ENCODE measurements at places on chromosomes 2 and 18.

DNA sequence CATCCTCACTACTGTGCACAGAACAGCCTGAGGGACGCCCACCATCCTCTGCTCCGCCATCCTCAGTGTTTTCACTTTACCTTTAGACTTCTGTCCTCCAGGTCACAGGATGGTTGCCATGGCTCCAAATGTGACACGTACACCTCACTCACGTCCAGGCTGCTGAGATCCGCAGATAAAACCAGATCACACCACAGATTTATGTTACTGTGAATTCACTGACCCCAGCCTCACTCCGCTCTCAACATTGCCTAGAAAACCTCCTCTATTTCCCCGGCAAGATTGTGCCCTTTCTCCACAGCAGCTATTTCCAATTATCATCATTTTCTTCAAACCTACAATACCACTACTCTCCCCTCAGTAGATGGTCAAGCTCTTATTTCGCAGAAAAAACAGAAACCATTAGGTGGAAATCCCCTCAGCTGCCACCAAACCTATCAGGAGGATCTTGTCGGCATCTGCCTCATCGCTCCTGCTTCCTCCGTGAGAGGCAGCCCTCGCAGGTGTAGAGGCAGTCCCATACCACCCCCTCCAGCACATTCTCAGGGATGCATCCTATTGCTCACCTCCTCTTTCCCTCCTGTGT, 49.8 kb upstream of the SLC1A4 start:
- no peak for DNase-seq

GRCh38 chr18:74806073-74806472, 208.4 kb downstream of the ZNF407 start:
- no peak for DNase-seq

GRCh38 chr2:164447660-164448059, 173.6 kb downstream of the GRB14 start:
- no peak for DNase-seq

- DNase-seq: no peak
Observed at GRCh38 chr2:106816974-106817373, 69.0 kb downstream of the ST6GAL2 start.

DNA sequence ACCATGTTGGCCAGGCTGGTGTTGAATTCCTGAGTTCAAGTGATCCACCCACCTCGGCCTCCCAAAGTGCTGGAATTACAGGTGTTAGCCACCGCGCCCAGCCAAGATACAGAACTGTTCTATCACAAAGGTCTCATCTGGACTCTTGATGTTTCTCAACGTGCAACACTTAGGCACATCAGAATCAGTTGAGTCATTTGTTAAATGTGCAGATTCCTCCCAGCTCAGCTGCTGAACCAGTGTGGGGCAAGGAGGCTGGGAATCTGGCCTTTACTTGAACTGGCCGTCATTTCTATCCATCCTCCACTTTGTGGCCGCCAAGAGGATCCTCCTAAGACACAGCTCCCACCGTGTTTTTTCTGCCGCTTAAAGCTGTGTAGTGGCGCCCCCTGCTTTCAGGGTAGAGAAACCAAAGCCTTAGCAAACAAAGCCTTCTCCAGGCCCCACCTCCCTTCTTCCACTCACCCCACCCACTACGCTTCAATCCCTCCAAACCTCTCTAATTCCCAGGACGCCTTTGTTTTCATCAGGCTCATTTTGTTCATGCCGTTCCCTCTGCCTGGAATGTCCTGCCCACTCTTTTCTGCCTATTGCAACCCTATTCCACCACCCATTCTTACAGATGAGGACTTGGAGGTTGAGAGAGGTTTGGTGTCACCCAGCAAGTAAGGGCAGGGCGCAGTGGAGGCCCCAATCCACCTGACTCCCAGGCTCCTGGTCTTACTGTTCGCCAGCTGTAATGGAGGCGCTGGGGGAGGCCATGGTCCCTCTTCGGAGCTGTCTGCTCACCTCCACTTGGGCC, 776 bp upstream of the SPEG start:
- DNase-seq: peak; percentile 82

All from hematopoietic multipotent progenitor cell treated with erythropoietin and hydrocortisone succinate and interleukin-3 and kit ligand, for 4 days (in vitro differentiated cells).